ENCODE measurements at places on chromosomes 12 and 14.

DNA sequence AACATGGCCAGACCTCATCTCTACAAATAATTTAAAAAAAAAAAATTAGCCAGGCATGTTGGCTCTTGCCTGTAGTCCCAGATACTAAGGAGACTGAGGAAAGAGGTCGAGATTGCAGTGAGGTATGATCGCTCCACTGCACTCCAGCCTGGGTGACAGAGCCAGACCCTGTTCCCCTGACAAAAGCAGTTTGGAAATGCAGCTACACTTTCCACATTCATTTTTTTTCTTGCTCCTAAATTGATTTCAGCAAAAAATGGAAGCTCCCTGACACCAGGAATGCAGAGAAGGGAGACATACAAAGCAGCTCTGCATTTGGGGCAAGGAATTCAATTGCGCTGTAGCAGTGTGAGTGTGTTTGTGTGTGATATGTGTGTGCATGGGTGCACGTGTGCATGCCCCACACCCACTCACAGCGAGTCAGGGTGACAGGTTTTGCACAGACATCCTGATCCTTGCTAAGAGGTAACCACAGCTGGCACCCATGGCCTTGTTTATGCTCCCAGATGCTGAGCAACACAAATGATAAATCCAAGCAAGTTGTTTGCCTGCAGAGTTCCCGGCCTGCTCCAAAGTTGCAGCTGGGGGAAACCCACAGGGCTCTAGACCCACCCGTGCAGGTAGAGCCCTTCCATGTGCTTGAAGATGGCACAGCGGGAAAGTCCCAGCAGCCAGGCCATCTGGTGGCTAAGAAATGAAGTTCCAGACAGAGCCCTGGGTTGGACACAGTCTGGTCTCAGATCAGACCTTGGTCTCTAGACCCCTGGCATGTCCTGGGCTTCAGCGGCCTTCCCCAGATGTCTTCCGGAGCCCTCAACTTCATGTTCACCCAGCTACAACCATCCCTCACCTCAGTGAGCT, 25.9 kb upstream of the BDKRB2 start:
- DNase-seq, result peak; percentile 8

- no peak for DNase-seq
Observed at GRCh38 chr14:42921901-42922300, 1315.2 kb downstream of the LRFN5 start.

- DNase-seq, result no peak
Observed at GRCh38 chr12:23290627-23291330, 658.7 kb downstream of the SOX5 start.

DNA sequence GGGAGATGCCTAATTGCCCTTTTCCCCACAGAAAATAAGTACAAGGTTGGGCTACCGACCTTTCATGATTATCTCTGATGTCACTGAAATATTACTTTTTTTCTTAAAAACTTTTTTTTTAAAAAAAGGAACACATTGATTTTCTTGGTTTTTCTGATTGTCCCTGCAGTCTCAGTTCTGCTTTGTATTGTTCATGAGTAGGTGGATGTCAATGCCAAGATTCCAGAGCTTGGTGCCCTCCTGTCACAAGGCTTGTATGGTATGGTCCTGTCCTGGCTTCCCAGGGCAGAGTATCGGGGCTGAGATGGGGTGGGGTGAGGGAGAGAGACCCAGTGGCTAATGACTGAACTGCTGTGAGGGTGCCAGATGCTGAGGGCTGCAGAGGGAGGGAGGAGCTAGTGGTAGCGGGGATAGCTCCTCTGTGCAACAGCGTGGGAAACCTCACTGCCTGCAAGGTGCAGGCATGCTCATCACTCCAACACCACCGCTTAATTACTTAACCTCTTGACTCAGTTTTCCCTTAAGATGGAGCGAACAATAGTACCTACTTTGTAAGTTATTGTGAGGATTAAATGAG, 4.4 kb upstream of the CTDSP2 start:
- no peak for DNase-seq

DNA sequence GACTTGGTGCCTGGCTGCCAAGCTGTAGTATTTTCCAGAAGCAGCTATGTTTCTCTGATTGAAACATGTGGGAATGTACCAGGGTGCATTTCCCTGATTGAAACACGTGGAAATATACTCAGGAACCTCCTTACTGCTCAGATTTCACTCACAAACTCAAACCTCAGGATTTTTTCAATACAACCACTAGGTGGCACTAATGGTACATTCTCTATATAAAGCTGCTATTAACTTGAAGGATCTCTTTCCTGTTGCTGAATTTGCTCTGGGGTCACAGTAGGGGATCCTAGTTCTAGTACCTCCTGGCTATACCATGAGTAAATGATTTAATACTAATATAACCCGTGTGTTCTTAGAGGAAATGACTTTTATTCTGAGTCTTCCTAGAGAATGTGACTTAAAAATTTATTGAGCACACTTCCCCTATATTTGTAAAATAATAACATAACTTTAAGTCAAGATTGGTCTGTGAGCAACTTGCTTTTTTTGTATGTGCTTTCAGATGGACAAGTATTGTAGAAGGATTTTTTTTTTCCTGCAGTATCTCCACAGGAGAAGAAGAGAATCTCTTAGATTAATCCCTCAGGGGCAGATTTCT, 173.8 kb upstream of the MIS18BP1 start:
- no peak for DNase-seq

DNA sequence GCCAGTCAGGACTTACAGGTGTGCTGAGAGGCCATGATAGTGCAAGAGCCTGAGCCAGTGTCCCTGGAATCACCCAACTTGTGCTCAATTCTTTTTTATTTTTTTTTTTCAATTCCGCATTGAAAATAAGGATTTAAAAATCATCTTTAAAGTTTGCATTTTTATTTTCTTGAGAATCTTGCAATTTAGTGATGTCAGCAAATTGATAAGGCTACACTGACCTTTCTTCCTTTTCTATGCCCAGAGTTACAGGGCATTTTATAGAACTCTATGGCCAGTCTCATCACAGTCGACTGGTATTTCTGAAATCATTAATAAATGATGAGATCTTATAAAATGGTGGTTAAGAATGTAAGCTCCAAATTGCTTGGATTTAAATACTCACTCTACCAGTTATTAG, 63.3 kb upstream of the PRKD1 start:
- DNase-seq, result no peak

DNA sequence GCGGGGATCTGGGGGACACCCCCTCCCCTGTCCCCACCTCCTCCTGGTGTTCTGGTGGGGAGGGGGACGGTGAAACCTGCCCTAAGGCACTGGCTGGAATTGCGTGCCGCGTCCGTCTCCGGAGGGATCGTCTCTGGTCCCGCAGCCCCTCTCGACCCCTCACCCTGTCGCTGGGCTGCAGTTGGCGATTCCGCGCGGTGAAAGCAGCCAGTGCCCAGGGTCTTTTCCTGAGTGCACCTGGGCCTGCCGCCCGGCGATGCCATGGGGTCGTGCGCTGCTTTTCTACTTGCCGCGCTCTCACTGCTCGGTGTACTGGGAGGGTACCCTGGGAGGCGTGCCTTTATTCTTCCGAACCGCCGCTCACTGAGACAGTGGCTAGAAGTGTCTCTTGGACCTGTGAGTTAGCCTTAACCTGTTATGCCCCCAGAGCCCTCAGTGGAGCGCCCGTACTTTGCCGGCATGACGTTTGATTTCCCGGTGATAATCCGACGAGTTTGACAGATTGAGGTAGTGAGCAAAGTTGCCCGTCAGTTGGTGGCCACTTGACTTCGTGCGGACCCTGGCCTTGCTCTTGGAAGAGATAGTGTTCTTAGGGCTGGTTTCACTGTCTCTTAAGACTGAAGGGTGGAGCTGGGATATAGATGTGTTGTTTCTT, 788 bp downstream of the SFSWAP start:
- DNase-seq, result no peak

GRCh38 chr14:56300495-56300894, 182.3 kb downstream of the PELI2 start:
- no peak for DNase-seq

GRCh38 chr14:66610154-66610563, 102.2 kb downstream of the GPHN start:
- DNase-seq, result no peak

GRCh38 chr12:100460702-100461101, 13.0 kb upstream of the NR1H4 start:
- no peak for DNase-seq

- no peak for DNase-seq
Observed at GRCh38 chr14:35543006-35543405, 9.0 kb downstream of the INSM2 start.

DNA sequence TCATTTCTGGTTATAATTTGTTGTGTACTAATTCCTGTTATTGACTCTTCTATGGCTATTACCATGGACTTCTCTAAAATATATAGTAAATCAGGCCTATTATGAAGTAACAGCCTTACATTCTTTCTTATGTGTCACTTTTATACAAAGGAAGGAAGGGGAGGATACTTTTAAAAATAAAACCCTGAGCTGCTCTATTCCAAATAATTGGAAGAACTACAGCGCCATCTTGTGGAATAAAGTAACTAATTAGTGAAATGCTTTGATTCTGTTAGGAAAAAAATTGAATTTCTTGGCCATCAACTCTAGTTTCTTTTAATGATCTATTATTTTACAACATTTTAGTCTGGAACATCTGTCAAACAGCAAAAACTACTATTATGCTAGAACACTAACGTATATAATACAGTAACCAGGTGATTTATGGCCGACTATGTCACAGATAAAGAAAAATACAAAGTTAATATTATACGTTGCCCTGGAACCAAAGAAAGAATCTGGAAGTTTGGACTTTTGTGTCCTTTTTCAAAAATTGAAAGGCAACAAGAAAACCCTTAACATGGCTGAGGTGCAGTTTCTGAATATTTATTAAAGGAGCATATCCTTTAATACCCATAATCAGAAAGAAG, 55.0 kb upstream of the NELL2 start:
- peak; percentile 96 for DNase-seq

DNA sequence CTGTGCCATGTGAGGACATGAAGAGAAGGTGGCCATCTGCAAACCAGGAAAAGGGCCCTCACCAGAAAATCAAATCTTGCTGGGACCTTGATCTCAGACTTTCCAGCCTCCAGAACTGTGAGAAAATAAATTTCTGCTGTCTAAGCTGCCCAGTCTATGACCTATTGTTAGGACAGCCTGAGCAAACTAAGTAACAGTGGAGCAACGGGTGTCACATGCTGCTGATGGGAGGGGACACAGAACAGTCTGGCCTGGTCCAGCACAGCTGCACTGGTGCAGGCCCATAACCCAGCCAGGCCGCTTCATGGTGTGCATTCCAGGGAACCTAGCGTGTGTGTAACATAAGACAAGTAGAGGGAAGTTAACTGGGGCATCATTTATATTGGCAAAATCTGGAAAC, 42.1 kb downstream of the GRIP1 start:
- no peak for DNase-seq

DNA sequence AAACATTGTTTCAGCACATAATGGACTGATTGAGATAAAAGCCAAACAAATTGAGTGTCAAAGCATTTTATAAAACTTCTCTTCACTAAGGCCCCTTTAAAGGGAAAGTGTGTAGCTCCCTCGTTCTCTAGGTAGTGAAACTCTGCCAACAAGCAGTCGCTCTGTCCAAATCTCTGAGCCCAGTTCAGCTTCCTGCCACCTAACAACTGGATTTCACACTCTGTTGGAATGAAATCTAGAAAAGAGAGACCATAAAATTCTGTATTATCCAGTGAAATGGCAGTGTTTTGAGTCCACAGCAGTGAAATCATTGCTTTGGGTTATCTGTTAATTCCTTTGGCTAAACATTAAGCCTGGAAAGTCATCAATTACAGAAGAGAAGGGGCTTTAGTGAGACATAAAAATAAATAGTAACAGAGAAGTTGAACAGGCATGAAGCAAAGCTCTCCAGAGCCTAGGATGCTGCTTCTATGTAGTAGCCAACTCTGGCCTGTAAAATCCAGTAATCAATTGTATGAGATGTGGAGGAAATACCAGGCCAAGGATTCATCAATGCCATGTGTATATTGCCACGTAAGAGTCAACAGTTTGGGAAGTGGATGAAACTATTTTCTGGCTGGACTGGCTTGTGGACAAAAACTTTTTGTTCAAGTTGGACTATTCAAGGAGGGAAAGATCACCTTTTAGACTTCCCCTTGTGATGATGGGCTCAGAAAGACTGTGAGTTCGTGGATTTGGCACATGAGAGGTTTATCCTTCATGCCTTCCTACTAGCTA, 122.5 kb downstream of the WIF1 start:
- DNase-seq, result no peak

GRCh38 chr12:124428792-124429281, 133.9 kb downstream of the RFLNA start:
- DNase-seq, result no peak

GRCh38 chr12:13144266-13144828, 40.9 kb upstream of the GSG1 start:
- no peak for DNase-seq

DNA sequence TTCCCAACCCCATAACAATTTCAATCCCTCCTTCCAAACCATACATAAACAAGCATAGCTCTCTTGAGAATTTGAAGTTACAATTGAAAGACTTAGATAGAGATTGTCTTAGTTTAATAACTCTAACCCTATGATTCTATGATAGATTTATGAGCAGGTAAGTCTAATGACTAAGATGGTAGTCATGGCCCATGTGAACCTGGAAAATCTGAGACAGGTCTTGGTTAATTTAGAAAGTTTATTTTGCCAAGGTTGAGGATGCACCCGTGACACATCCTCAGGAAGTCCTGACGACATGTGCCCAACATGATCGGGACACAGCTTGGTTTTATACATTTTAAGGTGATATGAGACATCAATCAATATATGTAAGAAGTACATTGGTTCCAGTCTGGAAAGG, 248.8 kb downstream of the KCNH5 start:
- DNase-seq, result no peak

GRCh38 chr14:22991852-22992251, 9.5 kb upstream of the AJUBA start:
- no peak for DNase-seq

DNA sequence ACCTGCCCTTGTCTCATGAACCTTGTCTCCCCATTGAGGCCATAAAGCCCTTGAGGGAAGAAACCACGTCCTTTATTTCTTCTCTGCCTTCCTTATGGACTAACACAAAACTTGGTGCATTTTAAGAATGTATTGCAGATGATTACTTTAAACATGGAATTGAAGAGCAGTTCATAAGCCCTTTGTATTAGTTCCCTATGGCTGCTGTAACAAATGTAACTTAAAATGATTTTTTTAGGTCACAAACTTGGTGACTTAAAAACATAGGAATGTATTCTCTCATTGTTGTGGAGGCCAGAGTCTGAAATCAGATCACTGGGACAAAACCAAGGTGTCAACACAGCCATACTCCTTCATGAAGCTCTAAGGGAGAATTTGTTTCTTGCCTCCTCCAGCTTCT, 185.5 kb downstream of the PHLDA1 start:
- no peak for DNase-seq

DNA sequence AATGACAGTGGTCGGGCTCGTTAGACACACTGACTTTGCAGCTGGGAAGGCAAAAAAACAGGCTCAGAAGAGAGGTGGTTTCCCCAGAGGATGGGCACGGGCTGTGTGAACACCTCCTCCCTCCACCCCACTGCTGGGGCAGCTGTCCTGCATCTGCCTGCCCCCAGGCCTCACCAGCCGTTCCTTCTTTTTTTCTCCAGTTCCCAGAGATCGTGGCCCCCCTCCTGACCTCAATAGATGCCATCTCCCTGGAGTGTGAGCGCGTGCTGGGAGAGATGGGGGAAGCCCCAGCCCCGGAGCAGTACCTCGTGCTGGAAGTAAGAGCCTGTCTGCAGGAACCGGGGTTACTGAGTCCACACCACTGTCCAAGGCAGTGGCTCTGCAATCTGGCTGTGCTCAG, 17.4 kb downstream of the MVK start:
- DNase-seq, result no peak

- peak; percentile 25 for DNase-seq
Observed at GRCh38 chr12:22459838-22460490, 84.4 kb downstream of the C2CD5 start.

Measured in trophoblast cell (in vitro differentiated cells and primary cell).